ENCODE measurements at places on chromosomes 1 and 21.

- DNase-seq: no peak
These were observed 8.4 kb upstream of the UBE2U start for GRCh38 chr1:64195081-64195395.

- DNase-seq: no peak
These were observed 441.9 kb upstream of the KAZN start for GRCh38 chr1:14156543-14156942.

- no peak for DNase-seq
These were observed 296.9 kb upstream of the SGIP1 start for GRCh38 chr1:66237042-66237441.

DNA sequence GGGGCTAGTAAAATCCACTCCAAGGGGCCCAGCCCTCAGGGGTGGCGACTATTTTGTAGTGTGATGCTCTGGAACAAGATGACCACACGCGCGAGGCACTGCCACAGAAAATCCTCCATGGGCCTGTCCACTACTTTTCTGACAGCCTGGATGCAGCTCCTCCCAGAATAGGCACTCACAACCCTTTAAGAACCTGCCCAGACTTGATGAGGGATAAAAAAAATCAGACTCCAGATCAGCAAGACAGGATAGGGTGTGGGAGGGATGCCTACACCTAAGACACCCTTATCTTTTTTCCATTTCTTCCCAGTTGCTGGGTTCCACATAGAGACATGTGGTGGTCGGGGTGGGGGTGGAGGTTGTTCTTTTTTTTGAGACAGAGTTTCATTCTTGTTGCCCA, 33.5 kb downstream of the PCAT6 start:
- DNase-seq: no peak

DNA sequence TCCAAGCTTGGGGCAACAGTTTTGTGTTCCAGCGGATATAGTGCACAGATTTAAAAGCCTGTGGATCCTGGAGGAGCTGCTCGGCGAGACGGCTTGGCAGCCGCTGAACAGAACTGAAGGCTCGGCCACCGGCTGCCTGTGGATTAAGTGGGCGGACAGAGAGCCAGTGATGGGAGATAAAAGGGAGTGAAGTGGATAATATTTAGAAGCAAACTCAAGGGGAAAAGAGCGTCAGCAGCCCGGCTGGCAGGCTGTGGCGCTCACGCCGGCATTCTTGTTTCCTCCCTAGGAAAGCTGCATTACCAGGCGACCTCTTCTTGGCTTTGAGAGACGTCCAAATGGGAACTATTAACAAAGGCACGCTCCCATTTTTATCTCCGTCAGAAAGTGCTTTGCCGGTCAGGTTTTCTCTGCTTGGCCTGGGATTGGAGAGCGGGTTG, 10.4 kb downstream of the TRABD2B start:
- no peak for DNase-seq

DNA sequence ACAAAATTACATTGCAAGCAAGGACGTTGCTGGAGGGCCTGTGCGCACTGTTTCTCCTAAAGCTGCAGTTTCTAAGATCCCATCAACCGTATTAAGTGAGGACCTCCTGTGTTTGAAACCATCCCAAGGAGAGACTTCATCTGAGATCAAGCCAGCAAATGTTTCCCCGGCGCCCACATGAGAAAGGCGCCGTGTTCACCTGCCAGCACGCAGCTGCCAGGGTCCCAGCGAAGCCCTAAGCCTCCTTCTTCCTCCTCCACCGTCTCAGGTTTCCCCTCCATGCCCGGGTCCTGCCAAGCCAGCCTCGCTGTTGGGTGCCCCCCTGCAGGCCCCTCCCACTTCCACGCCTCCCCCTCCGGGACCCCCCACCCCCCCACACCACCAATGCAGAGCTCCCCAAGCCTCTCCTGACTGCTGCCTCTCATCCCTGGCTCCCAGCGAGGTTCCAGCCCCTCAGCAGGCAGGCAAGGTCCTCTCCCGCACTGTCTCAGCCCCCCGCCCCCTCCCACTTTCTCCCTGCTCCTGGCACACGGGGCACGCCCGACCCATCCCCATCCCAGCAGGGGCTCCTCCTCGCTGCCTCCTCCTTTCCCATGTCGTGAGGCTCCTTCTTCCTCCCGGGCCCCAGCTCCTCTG, 8.6 kb upstream of the TFF1 start:
- no peak for DNase-seq

GRCh38 chr1:2611031-2611501, 21.8 kb downstream of the MMEL1 start:
- no peak for DNase-seq

DNA sequence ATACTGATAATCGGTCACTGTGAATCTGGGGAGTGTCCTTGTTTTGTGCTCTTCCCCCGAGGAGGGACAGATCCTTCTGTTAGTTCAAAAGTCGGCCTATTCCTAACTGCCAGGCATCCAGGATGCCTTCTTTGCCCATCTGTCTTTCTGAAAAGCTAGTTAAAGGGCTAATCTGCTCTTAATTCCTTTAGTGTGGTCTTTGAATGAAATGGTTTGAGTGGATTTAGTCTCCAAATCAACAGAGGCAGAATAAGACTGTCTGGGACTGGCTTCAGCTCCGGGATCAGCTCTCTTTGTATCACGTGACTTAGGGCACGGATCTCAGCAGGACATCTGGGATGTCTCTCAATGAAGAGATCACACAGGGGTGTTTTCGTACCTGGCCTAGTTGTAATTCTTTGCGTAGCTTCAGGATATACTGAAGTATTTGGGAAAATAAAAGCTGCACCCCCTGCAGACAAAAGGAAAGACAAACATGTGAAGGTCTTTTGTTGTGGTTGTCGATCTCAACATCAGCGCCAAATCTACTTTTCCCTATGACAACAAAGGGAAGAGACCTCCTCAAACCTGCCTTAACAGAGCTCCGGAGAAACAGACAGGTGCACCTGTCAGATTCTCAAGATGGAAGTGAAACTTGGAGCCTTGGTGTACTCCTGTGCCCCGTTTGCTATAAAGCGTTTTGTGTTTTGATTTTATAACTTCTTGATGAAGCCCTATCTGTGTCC, 97.9 kb downstream of the ERG start:
- DNase-seq: no peak

GRCh38 chr1:66733348-66734017, 18.8 kb upstream of the DYNLT5 start:
- DNase-seq: no peak

DNA sequence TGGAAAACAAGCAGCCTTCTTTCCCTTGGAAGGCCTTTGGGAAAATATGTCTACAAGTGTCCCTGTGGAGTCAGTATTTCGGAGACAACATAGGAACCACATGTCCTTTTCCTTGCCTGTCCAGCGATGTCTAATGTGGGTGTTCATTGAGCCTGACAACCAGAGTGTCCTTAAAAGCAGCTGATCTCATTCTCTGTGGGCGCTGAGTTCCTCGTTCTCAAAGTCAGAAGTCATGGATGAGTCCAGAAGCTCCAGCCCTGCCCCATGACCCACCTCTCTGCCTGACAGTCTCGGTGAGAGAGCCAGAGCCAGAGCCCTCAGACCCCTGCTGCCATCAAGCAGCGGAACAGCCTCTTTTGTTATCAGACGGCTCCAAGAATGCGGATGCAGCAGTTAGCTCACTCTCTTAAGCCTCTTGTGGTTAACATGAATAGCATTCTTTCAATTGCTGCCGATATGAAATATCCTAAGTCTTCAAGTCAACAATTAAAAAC, 329.2 kb downstream of the TGFB2 start:
- DNase-seq: no peak

DNA sequence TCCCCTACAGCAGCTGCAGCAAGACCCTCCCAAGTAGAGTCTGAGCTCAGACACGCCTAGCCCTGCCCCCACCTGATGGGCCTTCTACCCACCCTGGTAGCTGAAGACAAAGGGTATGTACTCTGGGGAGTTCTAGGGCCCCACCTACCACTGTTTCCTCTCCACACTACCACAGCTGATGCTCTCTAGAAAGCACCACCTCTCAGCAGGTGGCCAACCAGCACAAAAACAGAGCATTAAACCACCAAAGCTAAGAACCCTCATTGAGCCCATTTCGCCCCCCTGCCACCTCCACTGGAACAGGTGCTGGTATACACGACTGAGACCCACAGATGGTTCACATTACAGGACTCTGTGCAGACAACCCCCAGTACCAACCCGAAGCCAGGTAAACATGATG, 258.9 kb downstream of the SETD4 start:
- no peak for DNase-seq

DNA sequence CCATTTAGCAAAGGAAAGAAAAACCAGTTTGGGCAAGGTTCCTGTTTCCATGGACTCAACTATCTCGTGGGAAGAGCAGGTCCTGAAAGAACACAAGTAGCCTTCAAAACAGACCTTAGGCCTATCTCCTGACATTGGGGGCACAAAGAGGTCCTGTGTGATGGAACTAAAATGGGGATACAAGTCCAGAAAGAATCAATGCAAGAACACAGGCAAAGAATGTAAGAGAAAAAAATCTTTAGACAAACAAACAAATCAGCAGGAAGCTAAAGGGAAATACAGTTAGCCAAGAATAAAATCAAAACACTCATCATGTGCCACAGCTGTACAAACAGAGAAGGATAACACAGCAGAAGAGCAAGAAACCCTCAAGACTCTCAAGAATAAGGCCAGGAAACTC, 28.2 kb downstream of the SLC30A10 start:
- no peak for DNase-seq

- no peak for DNase-seq
These were observed 27.8 kb downstream of the FBXO28 start for GRCh38 chr1:224141693-224142092.

GRCh38 chr1:25697435-25698217, 81.0 kb downstream of the MAN1C1 start:
- peak; percentile 13 for DNase-seq

DNA sequence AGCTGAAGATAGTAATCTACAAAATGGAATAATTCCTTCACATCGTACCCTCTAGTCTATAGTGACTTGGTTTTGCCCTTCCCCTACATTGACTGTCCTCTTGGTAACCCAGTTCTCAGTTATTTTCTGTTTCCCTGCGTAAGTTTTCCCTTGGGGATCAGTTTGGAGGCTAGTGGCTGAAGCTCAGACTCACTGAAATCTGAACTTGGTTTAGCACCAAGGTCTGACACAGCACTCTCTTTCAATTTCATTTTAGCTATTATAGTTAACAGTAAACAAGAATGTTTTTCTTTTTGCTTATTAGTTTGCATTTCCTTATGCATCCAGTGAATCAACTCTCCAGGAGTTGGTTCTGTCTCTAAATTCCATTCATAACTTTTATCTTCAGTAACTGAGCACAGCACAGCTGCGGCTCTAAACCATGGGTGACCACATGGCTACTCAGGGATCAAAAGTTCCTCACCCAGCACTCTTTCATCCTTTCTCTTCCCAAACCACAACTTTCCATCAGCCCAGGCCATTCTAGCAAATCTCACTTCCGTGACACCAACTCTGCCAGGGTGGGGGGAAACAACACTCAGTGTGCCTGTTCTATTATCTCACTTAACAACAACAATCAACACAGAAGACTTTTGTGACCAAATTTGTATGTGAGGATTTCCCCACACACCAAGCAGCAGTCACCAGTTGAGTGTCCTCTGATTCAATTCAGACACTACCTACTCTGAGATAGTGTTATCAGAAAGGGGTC, 17.6 kb upstream of the IFI6 start:
- no peak for DNase-seq

DNA sequence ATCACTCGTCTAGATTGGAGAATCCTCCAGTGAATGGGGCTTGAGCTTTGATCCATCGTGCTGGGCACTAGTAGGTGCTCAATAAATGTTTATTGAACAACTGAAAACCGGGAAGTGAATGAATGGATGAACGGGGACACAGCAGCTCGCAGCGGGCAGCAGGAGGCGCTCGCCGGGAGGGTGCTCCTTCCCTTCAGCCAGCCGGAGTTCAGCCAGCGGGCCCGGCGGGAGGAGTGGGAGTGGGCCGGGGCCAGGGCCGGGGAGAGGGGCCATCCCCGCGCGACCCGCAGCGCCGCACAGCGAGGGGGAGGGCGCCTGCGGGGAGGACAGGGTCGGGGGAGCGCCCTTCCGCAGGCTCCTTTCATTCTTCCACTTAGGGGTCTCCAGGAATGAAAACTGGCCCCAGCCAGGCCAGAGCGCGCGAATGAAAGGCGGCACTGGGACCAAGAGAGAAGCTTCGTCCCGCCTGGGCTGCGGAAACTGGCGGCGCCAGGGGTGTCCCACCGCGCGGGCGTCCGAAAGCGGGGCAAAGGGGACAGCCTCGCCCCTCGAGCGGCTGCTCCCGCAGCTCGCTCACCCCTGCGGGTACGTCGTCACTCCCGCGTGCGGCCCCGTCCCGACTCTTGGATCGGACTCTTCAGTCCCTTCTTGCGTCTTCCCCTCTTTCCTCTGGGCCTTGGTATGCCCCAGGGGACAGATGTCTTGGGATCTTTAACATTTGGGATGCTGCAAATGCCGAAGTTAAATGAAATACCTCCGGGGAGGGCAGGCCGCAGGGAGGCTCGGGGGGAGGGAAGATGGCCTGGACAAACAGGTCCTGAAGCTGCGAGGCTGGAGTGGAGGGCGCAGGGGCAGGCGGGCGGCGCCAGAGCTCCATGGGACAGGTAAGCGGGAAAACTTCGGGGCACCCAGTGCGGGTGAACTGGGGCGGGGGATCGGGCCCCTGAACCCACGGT, 3.6 kb upstream of the INAVA start:
- no peak for DNase-seq

GRCh38 chr1:28099050-28099769, 10.8 kb upstream of the EYA3 start:
- no peak for DNase-seq

GRCh38 chr1:113931451-113931851, 2.3 kb downstream of the HIPK1 start:
- no peak for DNase-seq

- peak; percentile 89 for DNase-seq
These were observed at the start of gene SH2D5 for GRCh38 chr1:20732588-20733359. Gene SH2D5, minus strand, starts transcription at chr1:20732703. Its CDS starts 4,659 bp downstream, at chr1:20728044.

Data from CD4-positive, alpha-beta T cell (primary cell).